ENCODE measurements at places on chromosomes 6 and 20.
A peak's percentile ranks its signal among the peaks of the same experiment; 100 is the strongest.

GRCh38 chr20:37941332-37941731, 38.4 kb downstream of the VSTM2L start:
- DNase-seq: no peak

GRCh38 chr6:27568226-27568897, 95.5 kb upstream of the ZNF184 start:
- no peak for DNase-seq

DNA sequence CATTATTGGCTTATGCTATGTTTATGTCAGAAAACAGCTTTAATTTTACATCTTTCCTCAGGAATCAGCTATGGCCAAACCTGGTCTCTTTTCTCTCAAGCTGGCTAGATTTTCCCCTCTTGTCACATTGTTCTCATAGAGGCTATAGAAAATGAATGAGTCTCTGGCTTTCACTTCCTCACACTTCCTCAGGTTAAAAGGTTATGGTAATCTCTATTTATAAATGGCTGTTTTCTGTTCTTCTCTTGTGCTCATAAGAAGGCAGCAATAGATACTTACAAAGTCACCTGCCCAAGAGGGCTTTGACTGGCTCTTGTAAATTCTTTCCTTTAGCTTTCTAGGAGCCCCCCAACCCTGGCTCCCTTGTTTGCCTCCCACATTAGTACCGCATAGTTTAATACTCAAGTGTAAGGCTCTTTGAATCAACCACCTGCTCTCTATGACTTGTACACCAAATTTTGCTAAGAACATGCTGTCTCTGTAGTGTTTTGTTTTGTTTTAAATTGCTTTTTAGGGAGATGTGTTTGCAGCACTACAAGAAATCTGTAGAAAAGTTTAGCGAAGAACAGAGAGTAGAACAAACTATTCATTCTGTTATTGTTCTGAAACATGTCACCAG, 897.4 kb upstream of the CITED2 start:
- DNase-seq: peak; percentile 72

DNA sequence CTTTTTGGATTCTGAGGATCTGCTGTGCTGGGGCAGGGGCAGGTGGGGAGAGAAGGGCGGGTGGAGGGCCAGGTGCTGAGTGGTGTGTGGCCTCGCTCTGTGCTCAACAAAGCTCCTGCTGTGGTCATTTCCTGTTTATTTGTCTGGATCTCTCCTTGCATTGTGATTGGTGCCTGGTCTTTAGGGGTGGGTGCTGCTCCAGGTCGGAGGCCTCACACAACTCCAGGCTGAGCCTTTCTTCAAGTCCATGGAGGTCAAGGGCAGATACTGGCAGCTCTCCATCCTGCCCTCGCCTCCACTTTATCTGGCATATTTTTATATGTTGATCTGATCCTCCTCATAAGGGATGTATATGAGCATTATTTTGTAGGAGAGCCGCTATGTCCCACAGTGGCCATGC, 36.2 kb downstream of the HLA-F start:
- DNase-seq: no peak

GRCh38 chr6:5004373-5005037, 668 bp upstream of the RPP40 start:
- no peak for DNase-seq

- peak; percentile 77 for DNase-seq
These were observed 96.2 kb downstream of the TCP11 start for GRCh38 chr6:35044761-35045421.

DNA sequence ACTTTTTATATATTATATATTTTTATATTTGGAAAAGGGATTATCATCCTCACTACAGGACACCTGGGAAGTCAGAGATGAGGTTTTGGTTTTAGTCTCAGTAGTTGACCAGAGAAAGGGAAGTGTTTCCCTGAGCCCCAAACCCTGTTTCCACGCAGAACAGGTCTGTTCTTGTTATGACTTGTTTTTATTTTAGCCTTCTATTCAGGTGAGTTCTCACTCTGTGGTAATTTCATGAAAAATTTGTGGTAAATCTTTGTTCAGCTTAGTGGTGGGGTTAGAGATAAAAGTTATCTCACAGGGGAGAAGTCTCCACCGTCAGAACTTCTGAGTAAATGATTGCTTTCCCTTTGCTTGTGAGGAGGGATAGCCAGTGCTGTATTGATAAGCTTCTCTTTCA, 224.9 kb downstream of the FARS2 start:
- DNase-seq: no peak

DNA sequence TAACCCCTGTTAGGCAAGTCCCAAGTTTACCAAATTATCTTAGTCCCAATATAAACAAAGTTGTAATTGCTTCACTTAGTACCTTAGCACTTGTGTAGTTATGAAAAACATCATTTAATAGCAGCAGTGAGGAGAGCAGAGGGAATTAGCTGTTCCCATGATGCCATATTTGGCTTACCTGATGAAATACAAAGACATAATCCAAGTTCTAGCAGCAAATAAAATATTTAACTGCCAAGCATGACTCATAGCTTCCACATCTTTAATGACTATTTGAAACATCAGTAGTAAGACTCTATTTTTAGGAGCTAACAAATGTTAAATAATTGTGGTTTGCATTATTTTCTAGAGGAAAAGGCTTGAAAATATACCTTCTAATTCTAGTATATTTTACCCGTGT, 94.0 kb upstream of the MCHR2 start:
- DNase-seq: no peak

- DNase-seq: no peak
These were observed 163.9 kb upstream of the SULF2 start for GRCh38 chr20:47949230-47949629.

DNA sequence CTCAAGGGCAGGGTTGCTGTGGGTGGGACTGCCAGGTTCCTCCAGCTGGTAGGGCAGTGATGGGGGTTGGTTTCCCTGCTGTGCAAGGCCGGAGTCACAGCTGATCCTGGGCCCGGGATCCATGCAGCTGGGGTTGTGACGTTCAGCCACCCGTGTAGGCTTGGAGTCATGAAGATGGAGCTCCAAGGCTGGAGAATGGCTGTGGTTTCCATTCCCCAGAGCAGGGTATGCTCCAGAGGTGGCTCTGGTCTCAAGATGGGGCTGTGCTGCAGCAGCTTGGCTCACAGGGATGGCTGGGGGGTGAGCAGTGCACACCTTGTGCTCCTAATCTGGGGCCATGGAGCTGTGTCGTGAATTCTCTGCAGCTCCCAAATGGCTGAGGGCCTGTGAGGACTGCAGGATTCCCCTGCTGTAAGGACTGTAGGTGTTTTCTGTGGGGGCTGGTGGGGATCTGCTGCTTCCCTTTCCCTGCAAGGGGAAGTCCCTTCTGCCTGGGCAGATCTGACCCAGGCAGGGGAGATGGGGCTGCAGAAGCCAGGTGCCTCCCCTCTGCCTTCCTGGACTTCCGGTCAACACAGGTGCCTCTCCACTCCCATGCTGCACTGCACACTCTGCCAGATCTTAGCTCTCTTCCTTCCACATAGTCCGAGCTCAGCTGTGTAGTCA, 15.9 kb downstream of the KIF25 start:
- DNase-seq: no peak

- no peak for DNase-seq
These were observed 105.1 kb upstream of the GPR6 start for GRCh38 chr6:109872968-109873545.

DNA sequence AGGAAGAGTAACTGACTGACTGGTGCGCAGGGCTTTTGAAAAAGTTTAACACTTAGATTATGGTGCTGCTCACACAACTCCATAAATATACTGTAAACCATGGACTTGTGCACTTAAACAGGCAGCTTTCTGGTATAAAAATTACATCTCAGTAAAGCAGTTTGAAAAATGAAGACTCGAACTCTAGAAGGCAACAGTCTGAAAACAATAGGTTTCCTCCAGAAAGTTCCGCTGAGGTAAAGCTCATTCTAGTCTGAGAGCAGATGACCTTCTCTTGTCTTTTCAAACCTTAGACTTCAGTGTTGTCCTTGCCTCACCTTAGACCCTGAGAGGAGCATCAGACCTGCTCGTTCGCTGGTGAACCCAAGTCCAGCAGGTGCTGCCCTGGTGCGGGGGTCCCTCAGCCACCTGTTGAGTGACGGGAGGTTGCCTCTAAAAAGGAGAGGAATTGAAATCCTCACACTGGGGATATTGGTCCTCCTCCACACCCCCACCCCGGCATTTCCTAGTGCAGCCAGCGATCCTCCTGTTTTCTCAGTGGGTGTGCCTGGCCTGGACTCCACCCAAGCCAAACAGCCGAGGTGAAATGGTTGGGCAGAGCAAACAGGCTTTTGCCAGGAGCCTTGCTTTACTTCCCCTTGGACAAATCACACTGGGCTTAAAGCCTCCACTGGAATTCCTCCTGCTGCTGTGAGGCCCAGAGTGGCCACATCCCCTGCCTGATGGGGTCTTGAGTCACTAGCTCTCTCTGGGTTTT, 14.7 kb upstream of the PYGB start:
- no peak for DNase-seq

DNA sequence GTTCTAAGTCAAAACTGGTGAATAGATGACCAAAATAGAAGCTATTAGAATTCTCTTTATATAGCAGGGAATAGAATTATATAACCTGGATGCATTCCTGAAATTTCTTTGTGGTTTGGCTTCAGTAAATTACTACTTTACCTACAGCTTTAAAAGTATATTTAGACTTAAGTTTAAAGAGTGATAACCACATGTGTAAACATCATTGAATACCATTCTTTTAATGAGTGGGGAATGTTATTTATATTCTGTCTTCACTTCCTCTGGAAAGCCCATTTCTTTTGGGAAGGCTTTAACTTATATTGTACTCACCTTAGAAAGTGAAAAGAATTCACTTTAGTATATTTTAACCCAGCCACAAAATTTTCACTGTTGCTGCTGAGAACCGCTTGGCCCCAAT, 39.1 kb downstream of the PLEKHG1 start:
- no peak for DNase-seq

- no peak for DNase-seq
These were observed 27.8 kb downstream of the THBS2 start for GRCh38 chr6:169225887-169226286.

DNA sequence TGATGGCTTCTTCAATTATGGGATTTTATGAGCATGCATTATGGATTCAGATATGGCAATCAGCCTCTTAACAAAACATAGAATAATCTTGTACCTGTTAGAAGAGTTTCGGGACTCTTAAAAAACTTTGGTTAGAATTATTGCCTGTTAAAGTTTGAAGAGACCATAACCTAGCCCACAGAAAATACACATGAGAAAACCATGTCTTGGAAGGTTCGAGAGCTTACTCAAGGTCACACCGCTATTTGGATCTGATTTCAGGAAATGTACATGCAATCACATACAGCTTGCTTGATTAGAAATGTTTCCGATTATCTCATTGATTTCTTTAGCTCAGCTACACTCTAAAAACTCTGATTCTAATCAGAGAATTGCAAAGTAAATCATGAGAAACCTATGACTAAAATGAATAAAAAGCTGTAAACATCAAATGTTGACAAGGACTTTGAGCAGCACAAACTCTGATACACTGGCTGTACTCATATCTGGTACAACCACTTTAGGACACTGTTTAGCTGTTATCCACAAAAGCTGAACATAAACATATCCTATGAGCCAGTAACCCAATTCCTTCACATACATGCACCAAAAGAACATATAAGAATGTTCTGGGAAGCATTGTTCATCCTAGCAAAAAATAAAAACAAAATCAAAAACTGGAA, 16.3 kb downstream of the STX7 start:
- no peak for DNase-seq

DNA sequence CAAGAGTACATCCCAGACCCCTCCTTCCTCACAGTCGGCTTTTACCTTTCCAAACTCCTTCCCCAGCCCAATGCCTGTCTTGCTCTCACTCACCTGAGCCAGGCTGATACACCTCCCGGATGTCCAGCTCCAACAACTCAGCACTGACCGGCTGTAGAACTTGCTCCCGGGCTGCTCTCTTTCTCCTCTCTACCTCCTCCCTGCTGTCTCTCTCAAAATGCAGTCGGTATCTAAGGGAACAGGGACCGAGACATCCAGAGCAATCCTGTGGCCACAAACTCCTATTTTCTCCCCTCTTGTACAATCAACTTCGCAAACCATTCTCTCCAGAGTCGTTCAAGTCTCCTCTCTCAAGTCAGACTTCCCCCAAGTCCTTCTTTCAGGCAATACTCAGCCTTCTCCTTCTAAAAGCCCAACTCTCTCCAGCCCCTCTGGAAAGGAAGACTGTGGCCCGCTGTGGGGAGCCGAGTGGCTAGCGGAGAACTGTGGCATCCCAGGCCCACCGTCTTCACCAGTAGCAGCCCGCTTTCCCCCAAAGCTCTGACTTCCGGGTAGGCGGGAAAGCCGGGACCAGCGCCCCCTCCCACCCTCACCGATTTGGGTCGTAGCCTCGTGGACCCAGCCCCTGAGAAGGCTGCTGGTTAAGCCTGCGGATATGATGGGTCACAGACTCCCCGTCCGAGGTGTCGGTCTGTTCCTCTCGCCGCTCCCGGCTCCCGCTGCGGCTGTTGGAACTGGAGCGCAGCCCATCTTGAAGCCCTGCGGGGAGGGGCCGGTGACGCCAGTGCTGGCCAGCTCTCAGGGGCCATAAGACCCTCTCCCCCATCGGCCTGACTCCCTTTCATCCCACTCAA, 1.1 kb downstream of the GNL1 start:
- DNase-seq: no peak

DNA sequence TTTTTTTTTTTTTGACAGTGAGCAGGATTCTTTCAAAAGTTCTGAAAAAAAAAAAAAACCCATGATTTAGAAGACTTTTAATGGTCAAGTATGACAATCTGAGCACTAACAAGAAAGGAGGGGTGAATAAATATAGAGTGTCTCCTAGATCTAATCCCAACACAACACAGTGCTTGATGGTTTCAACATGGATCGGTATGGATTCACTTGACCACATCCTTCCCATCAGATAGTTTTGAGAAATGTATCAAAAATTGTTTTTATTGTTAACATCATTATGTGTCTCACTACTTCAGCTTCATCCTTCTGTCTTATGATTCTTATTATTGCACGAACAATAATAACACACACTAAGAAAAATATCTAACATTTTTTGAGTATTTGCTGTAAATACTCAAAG, 21.0 kb downstream of the KIF13A start:
- no peak for DNase-seq

- no peak for DNase-seq
These were observed 126.5 kb upstream of the MAN1A1 start for GRCh38 chr6:119476024-119476423.

- DNase-seq: no peak
These were observed 26.8 kb upstream of the TNFAIP3 start for GRCh38 chr6:137840252-137840651.
